Stimulated activated CD8-positive, alpha-beta memory T cell treated with anti-CD3 and anti-CD28 coated beads, Interleukin-2, amount 100 ng/mL, for 1 hour (primary cell): ENCODE measurements at places on chromosomes 2 and 18.

DNA sequence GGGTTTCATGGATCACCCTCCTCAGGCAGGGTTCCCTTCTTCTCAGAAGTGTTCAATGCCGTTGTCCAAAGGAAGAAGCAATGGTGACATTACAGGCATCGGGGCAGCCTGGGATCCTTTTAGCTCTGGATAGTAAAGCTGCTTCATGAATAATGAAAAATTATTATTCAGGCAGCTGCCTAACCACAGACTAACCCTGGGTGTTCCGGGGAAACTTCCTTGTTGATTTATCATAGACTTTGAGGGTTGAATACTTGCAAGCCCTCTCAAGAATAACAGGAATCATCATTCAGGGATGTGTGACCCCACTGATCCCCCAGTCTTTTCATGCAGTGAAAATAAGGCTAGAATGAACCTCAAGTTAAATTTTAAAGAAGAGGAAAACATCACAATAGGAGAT is 419.4 kb downstream of the MEIS1 start:
- DNase-seq = no peak

GRCh38 chr18:69895066-69896047 is 52.3 kb downstream of the CD226 start:
- no peak for DNase-seq

GRCh38 chr2:226560325-226560724 is 239.3 kb downstream of the IRS1 start:
- no peak for DNase-seq

DNA sequence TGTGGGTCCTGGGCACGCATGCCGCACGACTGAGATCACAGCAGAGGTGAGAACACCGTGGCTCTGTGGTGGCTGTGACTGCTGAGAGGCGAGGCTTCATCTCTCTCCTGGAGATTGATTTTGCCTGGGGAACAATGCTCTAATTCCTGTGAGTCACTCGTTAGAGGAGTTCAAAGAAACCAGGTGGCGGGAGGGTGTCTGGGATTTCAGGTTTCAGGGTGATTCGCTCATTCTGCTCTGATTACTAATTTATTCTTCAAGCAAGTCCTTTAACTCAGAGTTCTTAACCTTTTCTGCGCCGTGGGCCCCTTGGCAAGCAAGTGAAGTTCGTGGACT is 56.3 kb downstream of the GLI2 start:
- DNase-seq = no peak

DNA sequence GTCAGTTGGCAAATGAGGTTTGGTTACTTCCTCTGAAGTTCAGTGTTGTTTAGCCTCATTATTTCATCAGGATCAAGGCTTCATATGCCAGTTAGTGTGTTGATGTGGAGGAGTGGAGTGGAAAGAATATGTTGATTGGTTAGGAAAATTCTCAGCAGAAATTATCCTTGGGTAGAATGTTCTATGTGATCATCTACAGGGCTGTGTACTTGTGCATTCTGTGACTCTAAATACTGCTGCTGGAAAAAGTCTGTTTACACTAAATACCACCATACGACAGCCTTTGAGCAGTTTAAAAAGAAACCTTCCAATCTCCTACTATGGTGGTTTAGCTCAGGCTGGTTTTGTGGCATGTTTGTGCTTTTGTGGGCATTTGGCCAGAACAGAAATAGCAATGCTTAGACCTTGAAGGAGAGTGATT is 25.8 kb downstream of the CAB39 start:
- no peak for DNase-seq

DNA sequence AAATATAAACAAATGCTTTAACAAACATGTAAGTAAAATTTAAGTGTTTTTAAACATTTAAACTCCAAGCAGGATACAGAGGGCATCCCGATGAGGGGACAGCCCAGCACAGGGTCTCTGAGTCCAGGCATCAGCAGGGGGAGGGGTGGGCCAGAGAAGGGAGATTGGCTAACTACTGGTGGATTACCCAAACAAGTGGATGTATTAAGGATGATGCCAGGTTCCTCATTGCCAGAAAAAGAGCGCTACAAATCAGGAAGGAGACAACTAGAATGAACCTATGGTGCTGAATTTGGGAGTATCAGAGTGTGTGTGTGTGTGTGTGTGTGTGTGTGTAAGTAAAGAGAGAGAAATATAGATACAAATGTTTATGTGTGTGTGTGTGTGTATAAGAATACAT is 162.0 kb upstream of the RMP24 start:
- DNase-seq = no peak

- DNase-seq = no peak
Measured at GRCh38 chr2:160353166-160353565, 140.4 kb downstream of the RBMS1 start.

DNA sequence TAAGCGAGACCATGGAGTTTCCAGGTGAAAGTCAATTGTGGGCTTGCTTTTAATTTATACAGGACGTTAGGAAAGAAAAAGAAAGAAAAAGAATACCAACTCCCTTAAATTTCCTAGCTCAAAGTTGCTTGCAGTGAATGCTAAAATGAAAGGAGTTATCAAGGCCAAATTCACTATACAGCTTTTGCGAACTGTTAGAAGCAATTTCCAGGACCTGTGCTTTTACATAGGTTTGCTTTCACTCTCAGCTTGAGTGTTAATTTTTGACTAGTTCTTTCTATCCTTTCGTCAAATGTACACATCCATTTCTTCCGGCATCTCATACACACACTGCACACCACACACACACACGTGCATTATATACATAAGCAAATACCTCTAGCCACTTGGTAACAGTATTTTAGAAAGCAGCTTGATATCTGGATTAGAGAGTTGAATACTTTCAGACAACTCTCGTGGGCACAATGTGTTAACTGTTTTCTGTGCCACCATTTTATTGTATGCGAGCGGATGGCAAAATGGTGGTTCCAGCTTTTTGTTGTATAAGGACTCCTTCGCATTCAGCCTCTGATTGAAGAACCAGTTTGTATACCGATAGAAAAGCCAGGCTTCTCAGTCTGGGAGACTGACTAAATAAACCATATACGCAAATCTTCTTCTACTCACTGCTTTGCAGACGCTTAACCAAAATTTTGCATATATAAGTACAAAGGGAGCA is 381.8 kb downstream of the MTX2 start:
- no peak for DNase-seq

- no peak for DNase-seq
Measured at GRCh38 chr18:45373286-45373880, 241.9 kb upstream of the SLC14A2 start.

- no peak for DNase-seq
Measured at GRCh38 chr2:238811759-238812158, 36.1 kb upstream of the TWIST2 start.

GRCh38 chr2:229129738-229130371 is 141.2 kb downstream of the PID1 start:
- no peak for DNase-seq

DNA sequence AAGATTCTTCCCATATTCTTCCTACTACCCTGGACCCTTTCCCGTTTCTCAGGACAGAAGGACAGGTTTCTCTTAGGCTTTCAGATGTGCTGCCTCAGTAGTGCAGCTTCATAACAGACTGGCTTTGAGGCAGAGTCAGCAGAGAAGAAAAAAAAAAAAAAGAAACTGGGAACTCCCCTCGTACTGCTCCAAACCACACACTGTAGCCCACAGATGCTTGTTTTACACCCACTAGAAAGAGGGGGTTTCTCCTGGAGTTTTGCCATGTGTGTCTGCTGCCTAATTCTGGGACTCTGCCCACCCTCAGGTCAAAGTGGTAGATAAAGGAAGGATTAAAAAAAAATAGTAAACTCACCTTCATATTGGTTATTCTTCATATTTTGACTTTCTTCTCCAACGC is 95.9 kb downstream of the NCOA1 start:
- no peak for DNase-seq

- no peak for DNase-seq
Measured at GRCh38 chr2:96353606-96354101, 18.1 kb downstream of the NCAPH start.

DNA sequence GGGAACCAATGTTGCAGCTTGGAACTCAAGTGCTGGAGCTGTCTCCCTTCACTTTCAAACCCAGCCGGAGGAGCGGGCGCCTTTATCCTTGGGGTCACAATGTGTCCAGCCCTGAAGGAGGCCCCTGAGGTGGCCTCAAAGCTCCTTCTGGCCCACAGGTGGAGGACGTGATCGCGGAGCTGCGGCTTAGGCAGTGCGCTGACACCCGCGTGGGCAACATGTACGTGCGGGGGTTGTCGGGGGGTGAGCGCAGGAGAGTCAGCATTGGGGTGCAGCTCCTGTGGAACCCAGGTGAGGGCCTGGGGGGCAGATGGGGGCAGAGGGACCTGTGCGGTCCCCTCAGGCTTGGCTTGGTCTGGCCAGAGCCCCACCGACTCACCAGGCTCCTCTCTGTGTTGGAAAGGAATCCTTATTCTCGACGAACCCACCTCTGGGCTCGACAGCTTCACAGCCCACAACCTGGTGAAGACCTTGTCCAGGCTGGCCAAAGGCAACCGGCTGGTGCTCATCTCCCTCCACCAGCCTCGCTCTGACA is 13.5 kb downstream of the ABCG8 start:
- DNase-seq = no peak

DNA sequence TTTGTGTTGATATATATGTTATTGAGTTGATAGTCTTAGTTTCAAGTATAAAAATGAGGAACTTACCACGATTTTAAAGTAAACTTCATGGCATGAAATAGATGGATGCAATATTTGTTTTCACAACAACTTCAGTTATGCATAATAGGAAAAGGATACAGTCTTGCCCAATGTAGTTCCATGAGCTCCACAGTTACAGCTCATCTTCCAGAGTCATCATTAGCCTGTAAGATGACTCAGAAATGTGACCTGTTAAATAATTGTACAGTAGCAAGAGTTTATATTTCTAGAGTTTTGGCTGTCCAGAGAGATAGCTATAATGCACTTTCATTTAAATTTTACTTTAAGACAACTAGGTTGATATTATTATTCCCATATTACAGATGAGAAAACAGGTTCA is 80.9 kb upstream of the ARHGAP28 start:
- DNase-seq = no peak

DNA sequence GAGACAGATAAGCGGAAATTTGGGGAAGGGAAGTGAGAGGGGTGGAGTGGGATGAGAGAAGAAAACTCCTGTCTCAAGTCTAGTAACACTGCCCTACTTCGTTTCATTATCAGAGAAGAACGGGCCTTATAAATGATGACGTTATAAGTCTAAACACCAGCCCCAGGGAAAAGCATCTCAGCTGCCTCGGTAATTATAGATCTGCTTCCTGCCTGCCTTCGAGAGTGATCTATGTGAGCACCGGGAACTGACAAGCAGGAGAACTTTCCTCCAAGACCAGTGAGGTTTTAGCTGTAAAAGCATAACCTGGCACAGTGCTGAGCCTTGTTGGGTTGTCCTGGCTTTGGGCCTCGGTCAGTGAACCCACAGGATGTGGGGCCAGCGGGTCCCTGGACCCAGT is 227.9 kb upstream of the SIX2 start:
- DNase-seq = no peak

GRCh38 chr18:2823966-2824365 is 22.8 kb upstream of the EMILIN2 start:
- no peak for DNase-seq

GRCh38 chr2:173472112-173472511 is 117.4 kb downstream of the CDCA7 start:
- DNase-seq = no peak

DNA sequence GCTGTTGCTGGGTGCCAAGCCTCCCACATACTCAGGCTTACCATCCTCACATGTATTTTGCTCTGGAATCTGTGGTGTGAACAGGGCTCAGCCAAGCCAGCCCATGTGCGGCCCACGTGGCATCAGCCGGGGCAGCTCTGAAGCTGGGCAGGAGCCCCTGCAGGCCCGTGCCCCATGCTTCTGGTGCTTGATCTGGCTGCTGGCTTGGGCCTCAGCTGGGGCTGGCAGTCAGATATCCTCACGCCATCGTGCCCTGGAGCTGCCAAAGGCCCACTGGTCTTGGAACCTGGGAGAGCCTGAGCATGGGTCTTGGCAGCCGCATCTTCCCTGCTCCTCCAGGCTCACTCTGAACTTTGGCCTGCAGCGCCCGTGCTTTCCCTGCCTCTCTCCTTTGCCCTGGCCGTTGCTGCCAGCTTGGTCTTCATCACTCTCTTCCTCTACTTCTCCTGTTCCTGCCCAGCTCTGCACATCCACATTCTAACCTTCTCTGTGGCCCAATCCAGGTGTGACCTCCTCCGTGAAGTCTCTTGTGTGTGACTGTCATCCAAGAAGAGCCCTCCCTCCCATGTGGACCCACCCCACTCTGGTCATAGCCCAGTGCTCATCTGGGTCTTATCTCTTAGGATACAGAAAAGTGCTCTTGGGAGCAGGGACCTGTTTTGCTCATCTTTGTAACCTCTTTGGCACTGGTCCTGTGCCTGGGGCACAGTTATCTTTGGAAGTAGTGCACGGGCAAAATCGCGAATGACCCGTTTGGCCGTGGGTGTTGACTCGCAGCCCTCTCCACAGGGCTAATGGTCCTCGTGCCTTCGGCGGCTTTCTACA is 116.1 kb downstream of the RNF144A start:
- no peak for DNase-seq

GRCh38 chr2:46584134-46584848 is 104.9 kb downstream of the TMEM247 start:
- no peak for DNase-seq

DNA sequence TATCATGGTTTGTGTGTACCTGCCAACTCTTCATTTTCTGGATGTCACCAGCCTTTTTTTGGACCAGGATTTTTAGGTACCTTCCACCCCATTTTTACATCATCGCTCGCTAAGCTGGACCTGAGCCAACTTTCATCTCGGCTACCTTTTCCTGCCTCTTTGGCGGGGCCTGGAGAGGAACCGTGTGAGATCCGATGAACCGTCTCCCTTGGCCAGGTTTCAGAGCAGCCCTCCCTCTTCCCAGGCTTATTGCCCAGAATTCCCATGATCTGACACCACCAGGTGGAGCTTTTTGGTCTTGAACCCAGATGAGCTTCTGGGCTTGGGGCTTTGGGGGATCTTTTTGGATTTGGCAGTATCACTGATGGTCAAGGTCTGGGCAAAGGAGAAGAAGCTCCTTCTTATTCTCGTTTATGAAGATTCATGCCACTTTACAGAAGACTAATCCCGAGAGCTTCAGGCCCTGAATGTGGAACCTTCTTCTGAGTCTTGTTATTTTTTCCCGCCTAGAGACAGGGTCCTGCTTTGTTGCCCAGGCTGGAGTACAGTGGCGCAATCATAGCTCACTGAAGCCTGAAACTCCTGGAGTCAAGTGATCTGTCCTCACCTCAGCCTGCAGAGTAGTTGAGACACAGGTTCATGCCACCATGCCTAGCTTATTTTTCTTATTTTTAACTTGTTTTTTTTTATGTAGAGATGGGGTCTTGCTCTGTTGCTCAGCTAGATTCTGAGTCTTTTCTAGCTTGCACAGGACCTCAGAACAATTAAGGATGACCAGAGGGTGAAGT is 50.4 kb downstream of the GATA6 start:
- DNase-seq = no peak
